ENCODE measurements at places on chromosomes 6 and 20.

GRCh38 chr6:12884983-12885382, 168.4 kb downstream of the PHACTR1 start:
- DNase-seq = no peak

GRCh38 chr6:12289933-12290820, at the start of gene EDN1:
TSS of gene EDN1 (plus strand) at chr6:12290361. CDS start at chr6:12290630, 269 bp downstream.
- DNase-seq = peak; percentile 88

- DNase-seq = peak; percentile 47
Observed at GRCh38 chr6:133741375-133741861, 147.5 kb upstream of the TCF21 start.

DNA sequence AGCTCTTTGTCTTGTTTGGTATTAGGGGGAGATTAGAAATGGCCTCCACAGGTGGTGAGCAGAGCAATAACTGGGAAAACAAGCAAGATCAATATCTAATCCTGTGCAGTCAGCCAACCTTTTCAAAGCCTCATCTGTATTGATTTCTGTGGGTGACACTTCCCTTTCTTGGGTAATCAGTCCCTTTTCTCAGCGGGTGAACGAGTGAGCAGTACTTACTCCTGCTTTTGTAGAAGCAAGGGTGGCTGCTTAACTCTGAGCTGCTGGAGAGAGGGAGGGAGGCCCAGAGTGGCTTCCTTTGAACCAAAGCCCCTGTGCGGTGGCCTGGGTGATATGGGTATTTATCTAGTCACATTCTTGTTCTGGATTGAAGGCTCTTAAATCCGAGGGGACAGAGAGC, 254.8 kb upstream of the CHD6 start:
- no peak for DNase-seq

DNA sequence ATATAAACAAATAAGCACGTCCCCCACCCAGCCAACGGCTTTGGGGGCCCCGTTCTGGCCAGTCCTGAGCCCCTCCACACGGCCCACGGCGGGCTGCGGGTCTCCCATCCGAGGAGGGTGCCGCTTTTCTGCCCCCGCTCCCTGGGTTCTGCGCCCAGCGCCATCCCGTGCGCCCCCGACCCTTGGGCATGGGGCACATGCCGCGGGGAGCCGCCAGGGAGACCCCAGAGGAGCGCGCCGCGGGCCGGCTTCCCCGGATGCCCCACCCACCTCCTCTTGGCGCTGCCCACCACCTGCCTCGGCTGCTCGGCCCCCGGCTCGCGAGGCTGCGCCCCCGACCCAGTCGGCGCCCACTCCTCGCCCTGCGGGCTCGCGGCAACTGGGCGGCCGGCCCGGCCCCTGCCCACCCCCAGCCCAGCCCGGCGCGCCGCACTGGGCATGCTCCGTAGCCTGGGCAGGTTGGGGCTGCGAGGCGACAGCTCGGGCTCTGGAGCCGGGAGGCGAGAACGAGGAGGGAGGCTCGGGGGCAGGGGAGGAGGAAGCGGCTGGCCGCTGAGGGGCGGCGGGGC, 570 bp upstream of the PLCB4 start:
- peak; percentile 88 for DNase-seq

Data from ecto neural progenitor cell (in vitro differentiated cells).